Gastroesophageal sphincter (tissue), 4 donors: ENCODE measurements at places on chromosomes 2 and 18.

- peak; percentile 35 for ATAC-seq
Measured at GRCh38 chr2:55843096-55843993, 80.2 kb downstream of the EFEMP1 start.

DNA sequence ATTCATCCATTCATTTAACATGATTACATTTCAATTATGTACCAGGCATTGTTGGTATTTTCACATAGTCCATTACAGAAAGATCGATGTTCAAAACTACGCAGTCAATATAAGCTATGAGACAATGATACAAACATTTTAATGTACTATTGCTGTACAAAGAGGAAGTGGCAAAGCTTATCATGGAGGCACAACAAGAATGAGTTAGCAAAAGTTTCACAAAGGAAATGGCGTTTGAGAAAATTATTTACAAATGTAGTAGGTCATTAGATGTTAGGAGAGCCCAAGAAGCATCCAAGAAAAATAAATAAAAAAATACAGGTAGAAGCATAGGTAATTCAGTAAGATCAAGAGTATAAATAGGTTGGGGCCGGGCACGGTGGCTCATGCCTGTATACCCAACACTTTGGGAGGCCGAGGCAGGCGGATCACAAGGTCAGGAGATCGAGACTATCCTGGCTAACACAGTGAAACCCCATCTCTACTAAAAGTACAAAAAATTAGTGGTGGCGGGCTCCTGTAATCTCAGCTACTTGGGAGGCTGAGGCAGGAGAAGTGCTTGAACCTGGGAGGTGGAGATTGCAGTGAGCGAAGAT is 1730.8 kb upstream of the CELF4 start:
- ATAC-seq: no peak

- peak; percentile 90 for ATAC-seq
Measured at GRCh38 chr2:179569831-179570233, 291.6 kb downstream of the ZNF385B start.

DNA sequence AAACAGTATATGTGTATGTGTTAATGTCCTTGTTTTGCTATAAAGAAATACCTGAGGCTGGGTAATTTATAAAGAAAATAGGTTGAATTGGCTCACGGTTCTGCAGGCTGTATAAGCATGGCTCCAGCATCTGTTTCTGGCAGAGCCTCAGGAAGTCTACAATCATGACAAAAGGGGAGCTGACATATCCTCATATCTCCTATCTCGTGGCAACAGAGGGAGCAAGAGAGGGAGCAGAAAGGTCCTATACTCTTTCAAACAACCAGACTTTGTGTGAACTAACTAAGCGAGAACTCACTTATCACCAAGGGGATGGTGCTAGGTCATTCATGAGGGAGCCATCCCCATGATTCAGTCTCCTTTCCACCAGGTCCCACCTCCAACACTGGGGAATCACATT is 13.0 kb downstream of the CALCRL start:
- no peak for ATAC-seq

- no peak for ATAC-seq
Measured at GRCh38 chr2:109415581-109416013, 198.2 kb downstream of the SEPTIN10 start.

- ATAC-seq: no peak
Measured at GRCh38 chr2:209501579-209501978, 77.7 kb downstream of the MAP2 start.

- ATAC-seq: no peak
Measured at GRCh38 chr18:31680433-31680811, 4.0 kb downstream of the B4GALT6 start.

DNA sequence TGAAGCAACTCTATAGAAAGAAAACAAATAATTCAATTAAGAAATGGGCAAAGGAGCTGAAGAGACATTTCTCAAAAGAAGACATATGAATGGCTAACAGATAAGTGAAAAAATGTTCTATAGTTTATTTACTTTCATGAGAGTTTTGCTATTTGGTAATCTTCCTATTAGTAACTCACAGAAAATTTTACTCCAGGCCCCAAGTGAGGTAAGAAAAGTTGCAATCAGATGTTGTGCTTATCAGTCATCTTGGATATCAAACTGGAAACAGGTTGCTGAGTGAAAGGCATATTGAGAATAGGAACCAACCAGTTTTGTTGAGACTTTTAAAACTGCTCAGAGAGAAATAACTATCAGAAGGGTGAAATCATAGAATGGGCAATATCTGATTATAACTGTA is 1179.0 kb upstream of the ACVR2A start:
- no peak for ATAC-seq

GRCh38 chr2:37753758-37754157 is 82.3 kb upstream of the CDC42EP3 start:
- ATAC-seq: no peak

DNA sequence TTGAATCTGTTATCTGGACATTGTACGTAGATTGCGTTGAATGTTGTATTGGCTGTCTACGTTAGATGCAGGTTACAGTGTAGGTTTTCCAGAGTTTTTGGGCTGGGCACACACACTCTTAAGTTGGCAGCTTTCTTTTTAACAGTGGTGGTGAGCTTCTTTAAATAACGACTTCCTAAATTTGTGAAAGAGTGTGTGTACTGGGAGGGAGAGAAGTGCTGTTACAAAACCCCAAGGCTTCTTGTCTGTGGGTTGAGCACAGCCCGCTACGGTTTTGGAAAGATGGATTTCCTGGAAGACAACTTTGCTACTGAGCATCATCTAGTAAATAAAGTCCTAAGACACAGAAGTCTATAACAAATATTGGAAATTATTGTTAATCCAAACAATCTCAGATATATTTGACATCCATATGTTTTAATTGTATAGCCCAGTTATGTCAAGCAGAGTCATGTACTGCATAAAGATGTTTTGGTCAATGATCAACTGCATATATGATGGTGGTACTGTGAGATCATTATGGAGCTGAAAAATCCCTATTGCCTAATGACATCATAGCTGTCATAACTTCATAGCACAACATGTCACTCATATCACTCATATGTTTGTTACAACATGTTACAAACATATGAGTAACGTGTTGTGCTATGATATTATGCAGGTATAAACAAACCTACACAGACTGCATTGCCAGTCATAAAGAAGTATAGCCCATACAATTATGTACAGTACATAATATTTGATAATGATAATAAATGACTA is 7.9 kb upstream of the THUMPD2 start:
- no peak for ATAC-seq

DNA sequence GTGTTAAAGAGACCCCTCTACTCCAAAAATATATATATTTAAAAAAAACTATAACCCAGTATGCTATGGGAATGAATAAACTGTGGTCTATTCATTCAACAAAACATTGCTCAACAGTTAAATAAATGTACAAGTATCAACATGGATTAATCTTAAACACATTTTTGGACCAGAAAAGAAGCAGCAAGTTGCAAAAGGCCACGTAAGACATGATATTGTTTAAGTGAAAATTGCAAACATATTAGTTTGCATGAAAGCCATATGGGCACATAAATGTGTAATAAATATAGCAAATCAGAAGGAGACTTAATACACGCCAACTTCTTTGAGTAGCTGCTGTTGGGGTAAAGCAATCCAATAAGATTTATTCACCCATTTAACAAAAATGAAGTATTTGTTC is 321.5 kb downstream of the FBXO15 start:
- ATAC-seq: no peak

- no peak for ATAC-seq
Measured at GRCh38 chr2:238946318-238947242, 98.7 kb downstream of the TWIST2 start.

- ATAC-seq: no peak
Measured at GRCh38 chr2:127688405-127688804, 12.9 kb upstream of the SFT2D3 start.

DNA sequence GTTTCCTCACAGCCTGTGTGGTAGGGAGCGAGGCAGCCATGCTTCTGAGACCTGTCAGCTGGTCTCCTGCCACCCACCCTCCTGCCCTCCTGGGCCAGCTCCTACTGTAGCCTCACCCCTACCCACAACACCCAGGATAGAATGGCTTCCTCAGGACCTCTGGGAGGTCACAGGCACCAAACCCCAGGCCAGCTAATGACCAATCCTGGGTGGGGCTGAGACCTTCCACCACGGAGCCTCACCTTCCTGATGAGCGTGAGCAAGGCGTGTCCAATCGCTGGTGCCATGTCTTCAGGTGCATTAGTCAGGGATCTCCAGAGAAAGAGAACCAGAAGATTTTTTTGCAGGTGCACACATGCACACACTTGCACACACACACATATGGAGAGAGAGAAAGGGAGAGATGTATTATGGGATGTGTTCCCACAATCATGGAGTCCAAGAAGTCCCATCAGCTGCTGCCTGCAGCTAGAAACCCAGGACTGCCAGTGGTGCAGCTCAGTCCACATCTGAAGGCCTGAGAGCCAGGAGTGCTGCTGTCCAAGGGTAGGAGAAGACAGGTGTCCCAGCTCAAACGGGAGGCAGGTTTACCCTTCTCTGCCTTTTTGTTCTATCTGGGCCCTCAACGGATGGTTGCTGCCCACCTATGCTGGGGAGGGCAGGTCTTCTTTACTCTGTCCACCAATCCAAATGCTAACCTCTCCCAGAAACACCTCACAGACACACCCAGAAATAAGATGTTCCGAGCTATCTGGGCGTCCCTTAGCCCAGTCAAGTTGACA is 70.4 kb upstream of the HDAC4 start:
- no peak for ATAC-seq

- ATAC-seq: no peak
Measured at GRCh38 chr2:120404941-120405758, 59.2 kb downstream of the INHBB start.

- no peak for ATAC-seq
Measured at GRCh38 chr2:73006969-73007710, 64.4 kb downstream of the SFXN5 start.

DNA sequence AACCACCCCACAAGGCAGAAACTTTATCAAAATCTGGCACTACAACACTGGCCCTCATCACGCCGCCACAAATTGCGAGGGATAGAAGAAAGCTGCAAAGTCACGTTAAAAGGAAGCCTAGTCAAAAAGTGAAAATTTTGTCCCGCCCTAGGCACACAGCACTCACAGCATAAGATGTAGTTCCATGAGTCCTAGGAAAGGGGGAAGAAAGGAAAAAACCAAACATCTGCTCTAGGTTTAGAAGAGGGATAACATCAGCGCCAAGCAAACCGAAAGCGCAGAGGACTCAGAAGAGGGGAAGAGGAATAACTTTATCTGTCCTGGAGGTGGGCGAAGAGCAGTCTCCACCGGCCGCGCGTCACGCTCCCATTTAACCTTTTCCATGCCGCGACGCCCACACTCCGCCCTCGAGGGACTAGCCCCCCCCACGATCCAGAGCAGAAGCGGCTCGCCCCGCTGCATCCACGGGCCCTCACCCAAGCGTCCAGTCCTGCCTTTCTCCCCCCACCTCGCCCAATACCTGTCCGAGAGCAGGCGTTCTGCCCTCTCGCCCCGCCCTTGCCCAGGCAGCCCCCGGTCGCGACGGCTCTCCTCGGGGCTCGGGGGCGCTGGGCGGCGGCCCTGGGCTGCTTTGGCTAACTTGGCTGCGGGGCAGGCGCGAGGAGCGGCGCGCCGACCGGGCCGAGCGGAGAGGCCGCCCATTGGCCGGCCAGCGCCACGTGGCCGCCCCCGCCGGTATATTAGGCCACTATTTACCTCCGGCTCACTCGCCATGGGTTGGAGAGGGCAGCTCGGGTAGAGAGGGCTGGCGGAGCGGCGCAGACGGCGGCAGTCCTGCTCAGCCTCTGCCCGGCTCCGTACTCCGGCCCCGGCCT is at the start of gene HOXD1:
TSS of gene HOXD1 (plus strand) at position 770 of the 875 bp plus-strand sequence. CDS start 134 bp downstream, outside the sequence.
- peak; percentile 56 for ATAC-seq

DNA sequence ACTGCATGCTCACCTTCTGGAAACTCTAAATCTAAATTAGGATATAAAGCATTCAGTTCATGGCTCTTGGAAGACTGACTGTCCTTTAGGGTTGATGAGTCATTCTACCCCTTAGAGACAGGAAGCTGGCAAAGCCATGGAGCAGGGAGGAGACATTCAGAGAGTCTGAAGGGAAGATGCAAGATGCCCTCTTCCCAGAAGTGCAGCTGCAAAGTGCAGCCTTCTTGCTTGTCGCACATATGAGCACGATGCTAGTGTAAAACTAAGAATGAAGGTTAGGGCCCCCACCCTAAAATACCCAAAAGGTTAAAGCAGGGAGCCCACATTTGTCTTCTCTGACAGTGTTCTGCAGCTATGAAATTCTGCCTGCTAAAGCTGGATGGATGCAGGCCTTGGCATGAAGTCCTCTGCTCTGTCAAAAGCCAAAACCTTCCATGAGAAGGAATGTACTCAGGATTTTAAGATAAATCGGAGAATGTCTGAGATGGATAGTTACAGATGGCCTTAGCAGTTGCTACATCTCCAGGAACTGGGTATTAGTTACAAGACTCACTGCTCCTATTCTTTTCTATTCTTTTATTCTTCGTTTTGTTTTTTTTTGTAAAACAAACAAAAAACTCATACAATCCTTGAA is 89.7 kb downstream of the POLE4 start:
- ATAC-seq: no peak

DNA sequence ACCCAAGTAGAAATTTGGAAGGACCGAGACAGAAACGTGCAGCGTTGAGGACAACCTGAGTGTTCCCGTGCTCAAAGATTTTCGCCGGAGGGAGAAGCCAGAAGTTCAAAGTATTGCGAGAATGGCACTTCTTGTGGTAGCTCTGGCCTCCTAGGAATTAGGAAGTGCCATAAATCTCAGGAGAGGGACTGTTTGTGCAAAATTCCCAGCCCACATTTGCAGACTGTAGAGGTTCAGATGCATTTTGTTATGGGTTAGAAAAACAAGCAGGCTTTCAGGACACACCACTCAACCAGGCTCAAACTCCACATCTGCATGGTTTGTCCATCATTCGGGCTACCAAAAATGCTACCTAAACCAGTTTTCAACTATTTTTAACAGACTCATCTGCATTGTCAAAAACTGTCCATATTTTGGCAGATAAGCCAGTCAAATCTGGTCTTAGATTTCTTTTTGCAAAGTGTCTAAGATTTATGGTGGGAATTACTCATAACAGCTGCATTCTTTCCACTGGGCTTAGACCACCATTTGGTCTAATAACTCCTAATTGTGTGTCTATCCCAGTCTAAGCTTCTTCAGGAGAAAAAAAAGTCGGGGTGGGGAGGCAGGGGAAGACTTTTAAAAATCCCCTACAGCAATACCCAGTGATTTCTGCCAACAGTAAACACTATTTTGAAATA is 422.9 kb downstream of the ARHGAP15 start:
- ATAC-seq: no peak

- no peak for ATAC-seq
Measured at GRCh38 chr2:55134316-55134706, 84.1 kb upstream of the RTN4 start.
